ENCODE measurements at places on chromosomes 1 and 21.

- DNase-seq = no peak
Measured at GRCh38 chr1:49298304-49298703, 521.6 kb upstream of the BEND5 start.

- no peak for DNase-seq
Measured at GRCh38 chr1:167808690-167809089, 86.9 kb downstream of the MPZL1 start.

DNA sequence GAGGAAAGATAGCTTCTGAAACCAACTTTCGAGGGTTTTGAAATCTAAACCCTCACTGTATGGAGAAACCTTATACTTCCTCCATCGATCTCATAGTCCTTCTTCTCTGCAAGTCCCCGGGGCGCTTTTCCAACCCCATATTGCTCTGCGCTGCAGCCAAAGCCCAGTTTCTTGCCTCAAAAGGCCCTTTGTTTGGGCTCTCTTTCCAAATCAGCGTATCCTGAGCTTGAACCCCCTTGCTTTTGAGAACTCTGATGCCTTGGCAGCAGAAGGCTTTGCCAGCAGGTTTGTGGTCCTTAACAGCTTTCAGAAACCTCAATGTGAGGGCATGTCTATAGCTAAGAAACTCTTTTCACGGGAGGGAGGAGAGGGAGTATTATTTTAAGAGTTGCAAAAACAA lies 21.6 kb downstream of the PLPP3 start:
- DNase-seq = no peak

DNA sequence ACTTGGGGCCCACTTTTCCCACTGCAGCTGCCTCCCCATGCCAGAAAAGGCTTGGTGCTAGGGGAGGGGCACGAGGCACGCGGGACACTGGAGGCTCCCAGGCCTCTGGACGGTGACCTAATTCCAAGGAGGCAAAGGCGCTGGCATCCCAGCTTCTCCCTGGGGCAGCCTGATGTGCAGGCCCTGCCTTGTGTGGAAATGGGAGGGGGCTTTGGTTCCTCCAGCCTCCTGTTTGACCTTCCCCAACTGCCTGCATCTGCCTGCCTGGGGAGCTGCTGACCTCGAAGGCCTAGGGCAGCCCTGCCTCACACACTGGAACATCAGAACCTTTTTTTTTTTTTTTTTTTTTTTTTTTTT lies 39.9 kb downstream of the KIAA1614 start:
- no peak for DNase-seq

- DNase-seq = no peak
Measured at GRCh38 chr21:33963848-33964555, 48.4 kb upstream of the ATP5PO start.

GRCh38 chr1:70431874-70432273 lies 20.8 kb downstream of the CTH start:
- DNase-seq = no peak

DNA sequence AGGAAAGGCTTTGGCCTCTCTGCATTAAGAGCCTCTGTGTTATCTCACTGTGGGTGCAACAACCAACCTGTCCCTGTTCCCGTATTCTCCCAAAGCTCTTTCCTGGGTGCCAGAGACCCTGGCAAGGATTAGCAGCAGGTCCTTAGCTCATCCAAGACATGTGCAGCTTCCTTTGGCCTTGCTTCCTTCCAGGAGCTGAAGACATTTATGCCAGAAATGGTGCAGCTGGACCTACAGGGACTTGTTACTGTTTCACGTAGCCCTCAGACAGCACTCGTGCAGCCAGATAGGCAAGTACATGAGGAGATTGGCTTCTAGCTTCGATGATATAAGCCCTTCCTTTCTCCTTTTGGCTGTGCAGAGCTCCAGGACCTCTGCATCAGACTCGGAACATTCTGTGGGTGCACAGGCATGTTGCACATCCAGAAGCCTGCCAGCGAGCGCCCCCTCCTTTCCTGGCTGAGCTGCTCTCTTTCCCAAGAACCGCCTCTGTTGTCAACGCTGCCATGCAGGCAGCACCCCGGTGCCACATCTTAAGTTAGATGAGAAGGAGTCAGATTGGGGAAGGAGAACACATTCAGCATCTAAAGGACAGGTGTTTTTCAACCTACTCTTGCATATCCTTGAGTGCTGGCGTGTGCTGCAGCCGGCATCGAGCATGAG lies 284.5 kb upstream of the PLXNA2 start:
- DNase-seq = no peak

GRCh38 chr1:109877317-109877771 lies 33.3 kb upstream of the CSF1 start:
- no peak for DNase-seq

DNA sequence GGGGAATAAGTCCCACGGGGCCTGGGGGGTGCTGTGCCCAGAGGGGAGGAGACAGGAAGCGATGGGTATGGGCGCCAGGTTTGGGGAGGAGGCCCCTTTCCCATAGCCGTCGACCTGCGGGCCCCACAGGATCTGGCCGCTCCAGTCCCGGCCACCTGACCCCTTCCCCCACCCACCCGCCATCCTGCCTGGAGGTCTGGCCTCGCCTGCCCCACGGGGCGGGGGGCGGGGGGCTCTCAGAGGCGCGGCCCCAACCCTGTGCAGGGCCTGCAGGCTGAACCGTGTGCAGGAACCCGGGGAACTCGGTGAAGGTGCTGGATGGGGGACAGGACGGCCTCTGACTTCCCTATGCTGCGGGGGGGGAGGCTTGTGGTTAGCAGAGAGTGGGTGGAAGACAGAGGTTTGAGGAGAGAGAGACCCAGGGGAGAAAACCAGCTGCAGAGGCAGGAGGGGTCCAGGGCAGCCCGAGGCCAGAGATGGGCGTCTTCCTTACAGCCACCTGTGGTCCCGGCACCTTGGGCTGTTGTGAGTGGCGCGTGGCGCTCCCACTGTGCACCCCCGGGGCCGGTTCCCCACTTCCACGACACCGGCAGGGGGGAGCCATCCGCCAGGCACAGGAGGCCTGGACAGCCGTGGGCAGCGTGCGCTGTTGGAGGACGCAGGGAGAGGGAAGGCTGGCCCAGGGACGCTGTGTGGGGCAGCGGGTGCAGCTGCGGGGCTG lies 2.5 kb upstream of the TNFRSF18 start:
- peak; percentile 34 for DNase-seq

GRCh38 chr1:225689882-225690459 lies 37.0 kb upstream of the ENAH start:
- DNase-seq = no peak

DNA sequence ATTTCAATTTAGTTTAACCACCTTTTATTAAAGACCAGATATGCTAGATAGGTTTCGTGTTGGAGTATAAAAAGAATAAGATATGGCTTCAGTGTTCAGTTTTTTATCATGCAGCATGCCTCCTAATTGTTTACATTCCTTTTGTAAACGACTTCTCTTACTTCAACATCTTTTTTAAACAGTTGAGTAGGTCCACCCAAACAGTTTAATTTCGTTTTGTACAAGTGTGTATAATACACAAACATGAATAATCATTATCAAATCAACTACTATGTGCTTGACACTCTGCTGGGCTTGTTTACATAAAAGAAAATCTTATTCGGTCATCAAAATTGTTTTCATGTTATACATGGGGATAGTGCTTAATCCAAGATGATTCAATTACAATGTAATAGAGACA lies 906.3 kb upstream of the ADGRL4 start:
- no peak for DNase-seq

GRCh38 chr1:225961659-225962439 lies 20.8 kb upstream of the LEFTY2 start:
- DNase-seq = no peak

All from effector CD4-positive, alpha-beta T cell (primary cell).